Sciatic nerve (tissue), 2 donors: ENCODE measurements at places on chromosomes 5 and 9. TPM values are rescaled to one million over a fixed set of nuclear protein-coding genes. Genes with fewer than 3 reads are reported as not detected.

The KIF4B gene
- total RNA-seq: not detected

The DND1 gene
- 1.4 TPM for total RNA-seq

The INSYN2B gene
- 0.27 TPM for total RNA-seq

The ARHGEF39 gene
- not detected for total RNA-seq

The DNAI1 gene
- total RNA-seq: 0.58 TPM

The TAF11L12 gene
- total RNA-seq: not detected
